NCI-H2081 treated with DMSO at 0.1 percent for 48 hours (cell line): ENCODE measurements at places on chromosomes 6 and 20.

DNA sequence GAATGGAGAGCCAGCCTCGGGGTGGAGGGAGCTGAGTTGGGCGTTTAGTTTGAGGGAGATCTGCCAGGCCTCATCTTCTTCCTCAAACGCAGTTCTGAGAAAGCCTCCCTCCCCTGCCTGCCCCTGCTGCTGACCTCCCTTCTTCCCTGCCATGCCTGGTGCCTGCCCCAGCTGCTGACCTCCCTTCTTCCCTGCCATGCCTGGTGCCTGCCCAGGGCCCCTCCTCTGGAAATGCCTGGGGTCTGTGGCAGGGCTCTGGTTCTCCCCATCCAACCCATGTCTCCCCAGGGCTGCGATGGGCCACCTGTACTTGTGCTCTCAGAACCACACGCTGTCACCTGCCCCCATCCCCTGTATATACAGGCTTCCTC is 114.6 kb downstream of the VEGFA start:
- DNase-seq = no peak

DNA sequence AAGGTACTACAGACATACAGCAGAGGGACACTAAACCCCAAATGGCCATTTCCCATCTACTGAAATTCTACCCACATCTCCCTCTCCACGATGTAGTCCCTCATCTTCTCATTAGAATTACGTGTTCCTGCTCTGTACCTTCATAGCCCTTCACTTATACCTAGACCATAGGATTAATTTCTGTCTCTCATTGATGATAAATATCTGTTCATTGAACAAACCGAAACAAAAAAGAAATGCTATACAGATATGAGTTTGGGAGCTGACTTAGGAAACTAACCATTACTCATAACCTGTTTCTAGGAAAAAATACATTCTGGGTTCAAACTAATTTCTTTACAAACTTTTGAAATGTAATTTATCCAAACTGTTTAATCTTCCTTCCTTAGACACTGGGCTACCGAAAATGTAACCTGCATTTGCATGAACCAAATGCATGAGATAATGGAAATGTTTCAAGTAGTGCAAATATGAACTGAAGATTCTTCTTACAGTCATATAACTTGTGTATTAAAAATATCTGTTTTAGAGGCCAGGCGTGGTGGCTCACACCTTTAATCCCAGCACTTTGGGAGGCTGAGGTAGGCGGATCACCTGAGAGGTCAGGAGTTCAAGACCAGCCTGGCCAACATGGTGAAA is 85.3 kb downstream of the GJA10 start:
- no peak for DNase-seq

DNA sequence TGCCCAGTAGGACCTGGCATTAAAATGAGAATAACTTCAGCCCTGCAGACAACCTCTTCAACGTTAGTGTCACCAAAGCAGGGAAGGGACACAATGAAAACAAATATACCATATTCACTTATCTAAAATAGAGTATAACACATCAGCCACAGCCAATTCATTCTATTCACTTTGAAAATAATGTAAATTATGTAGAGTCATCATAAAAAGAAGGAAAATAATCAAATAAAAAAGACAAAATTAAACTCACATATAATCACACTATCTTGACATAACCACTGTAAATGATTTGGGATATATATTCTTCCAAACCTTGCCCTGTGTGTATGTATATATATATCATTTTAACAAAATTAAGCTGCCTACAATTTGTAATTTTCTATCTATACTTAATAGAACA is 78.1 kb upstream of the HEY2 start:
- no peak for DNase-seq

GRCh38 chr6:52376763-52377162 is 14.8 kb downstream of the PAQR8 start:
- no peak for DNase-seq

GRCh38 chr6:98782772-98783171 is 51.6 kb upstream of the POU3F2 start:
- no peak for DNase-seq

- DNase-seq = peak; percentile 86
Measured at GRCh38 chr6:21189759-21190158, 403.8 kb upstream of the SOX4 start.

GRCh38 chr6:6729971-6730370 is 141.5 kb downstream of the LY86 start:
- no peak for DNase-seq

GRCh38 chr6:44800171-44800783 is 412.8 kb downstream of the CDC5L start:
- DNase-seq = no peak

GRCh38 chr6:145155873-145156782 is 579.2 kb downstream of the EPM2A start:
- no peak for DNase-seq

GRCh38 chr6:85490516-85491248 is 40.8 kb downstream of the NT5E start:
- no peak for DNase-seq

DNA sequence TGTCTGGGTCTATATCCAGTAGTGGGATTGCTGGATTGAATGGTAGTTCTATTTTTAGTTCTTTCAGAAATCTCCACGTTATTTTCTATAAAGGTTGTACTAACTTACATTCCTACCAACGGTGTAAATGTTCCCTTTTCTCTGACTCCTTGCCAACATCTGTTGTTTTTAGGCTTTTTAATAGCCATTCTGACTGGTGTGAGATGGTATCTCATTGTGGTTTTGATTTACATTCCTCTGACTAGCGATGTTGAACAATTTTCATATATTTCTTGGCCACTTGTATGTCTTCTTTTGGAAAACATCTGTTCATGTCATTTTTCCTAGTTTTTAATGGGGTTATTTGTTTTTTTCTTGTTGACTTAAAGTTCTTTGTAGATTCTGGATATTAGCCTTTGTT is 99.3 kb downstream of the BMP2 start:
- no peak for DNase-seq

- no peak for DNase-seq
Measured at GRCh38 chr20:1576641-1577040, 19.1 kb upstream of the SIRPD start.

DNA sequence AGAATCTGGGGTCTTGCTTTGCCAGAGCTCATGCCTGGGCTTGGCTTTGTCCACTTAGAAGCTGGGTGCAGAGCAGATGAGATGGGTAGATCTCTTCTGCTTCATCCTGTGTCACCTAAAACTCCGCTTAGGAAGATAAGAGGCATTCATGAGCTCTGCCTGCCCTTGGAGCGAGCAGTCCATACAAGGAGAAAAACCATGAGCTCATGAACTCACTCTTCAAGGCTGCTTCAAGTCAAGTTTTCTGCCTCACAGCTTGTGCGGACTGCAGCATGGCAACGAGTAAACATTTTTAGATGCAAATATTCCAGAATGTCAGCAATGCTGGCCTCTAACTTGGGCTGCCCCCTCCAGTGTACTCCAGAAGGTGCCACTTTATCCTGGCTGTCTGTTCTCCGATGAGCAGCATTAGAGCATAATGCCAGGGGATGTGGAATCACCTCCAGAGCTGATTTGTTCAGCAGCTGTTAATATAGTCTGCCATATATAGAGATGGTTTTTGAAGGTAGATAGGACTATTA is 10.7 kb upstream of the UQCC2 start:
- no peak for DNase-seq

GRCh38 chr20:16785226-16785625 is 37.1 kb downstream of the OTOR start:
- DNase-seq = no peak

DNA sequence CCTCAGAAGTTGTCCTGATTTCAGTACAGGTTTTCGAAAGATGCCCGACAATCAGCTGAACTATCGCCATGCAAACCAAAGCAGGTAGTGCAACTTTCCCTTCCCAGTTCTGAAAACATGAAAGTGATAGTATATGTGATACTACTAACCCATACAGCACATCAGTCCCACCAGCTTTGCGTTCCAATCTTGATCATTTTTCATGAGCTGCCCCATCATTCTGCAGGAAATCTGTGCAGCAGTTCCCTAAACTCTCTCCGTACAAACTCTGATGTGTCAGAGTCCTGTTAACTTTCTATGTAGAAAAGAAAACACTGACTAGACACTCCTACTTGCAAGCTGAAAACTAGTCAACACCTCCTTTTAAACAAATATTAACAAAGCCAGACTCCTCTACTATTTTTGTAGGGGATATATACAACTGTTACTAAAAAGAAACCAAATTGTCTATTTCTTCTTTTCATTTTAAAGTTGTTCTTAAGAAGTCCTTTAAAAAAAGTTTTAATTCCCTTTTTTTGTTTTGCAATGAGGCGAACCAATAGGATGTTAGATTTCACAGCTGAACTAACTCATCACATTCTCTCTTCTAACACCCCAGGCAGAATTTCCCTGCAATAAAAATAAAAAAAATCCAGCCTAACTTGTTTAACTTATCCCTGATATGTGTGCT is 99.6 kb upstream of the DST start:
- no peak for DNase-seq

GRCh38 chr20:54110457-54110856 is 40.1 kb upstream of the BCAS1 start:
- DNase-seq = no peak

DNA sequence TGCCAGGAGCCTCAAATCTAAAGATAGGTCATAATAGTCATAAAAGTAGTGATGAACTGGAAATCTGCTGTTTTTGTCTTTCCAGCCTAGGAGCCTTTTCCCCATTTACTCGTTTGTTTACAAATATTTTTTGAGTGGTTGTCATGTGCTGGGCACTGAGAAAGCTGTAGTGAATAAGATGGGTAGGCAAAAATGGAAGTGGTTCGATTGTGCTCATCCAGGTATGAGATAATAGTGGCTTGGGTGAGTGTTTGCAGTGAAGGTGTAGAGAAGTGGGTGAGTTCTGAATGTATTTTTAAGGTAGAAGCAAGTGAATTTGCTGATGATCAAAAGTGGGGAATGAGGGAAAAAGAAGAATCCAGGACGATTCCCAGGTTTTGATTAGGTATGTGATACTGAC is 53.0 kb downstream of the CARMIL1 start:
- DNase-seq = no peak

DNA sequence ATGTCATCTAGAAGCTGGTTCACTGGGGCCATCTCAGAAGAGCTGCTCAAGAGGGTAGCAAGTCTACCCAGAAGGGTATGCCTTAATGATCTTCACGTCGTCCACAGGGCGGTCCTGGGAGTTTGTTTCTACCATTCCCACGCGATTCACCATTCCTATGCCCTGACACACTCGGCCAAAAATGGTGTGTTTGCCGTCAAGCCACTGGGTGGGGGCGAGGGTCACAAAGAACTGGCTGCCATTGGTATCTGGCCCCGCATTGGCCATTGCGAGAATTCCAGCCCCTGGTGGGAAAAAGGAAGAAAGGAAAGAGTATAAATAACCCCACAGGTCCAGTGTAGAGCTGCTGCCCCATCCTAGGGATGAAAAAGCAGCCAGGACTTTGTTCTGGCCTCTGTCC is 16.5 kb upstream of the CPNE5 start:
- DNase-seq = no peak

DNA sequence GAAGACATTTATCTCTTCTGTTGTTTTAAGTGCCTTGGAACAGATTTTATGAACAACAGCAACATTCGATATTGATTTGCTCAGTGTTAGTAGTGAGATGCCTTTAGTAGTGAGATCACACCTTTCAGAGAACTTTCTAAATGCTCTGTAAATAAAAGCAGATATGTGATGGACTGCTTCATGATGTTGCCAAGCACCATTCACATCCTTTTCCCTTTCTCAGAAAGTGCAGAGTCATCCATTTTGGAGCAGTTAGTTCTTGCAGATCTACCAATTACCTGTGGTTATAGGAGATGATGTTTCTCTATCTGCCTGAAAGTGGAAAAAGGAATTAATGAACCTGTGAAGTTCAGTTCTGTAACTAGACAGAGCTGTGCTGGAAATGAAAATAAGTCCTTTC is 27.0 kb downstream of the CBFA2T2 start:
- no peak for DNase-seq

DNA sequence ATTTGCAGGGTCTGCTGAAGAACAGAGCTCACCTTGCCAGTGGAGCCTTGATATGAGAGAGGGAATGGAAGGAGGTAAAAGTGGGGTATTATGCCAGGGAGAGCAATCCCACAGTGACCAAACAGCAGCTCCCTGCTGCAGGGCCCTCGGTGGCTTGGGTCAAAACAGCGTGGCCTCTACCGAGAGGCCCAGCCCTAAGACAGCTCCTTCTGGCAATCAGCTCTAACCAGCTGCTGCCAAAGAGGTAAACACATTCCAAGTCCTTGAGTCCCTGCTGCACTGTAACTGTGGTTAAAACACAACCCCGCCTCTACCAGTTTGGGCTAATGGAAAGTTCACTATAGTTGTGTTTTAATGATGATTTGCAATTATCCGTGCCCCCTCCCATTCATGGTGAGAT is 1.4 kb upstream of the DAAM2 start:
- DNase-seq = no peak

DNA sequence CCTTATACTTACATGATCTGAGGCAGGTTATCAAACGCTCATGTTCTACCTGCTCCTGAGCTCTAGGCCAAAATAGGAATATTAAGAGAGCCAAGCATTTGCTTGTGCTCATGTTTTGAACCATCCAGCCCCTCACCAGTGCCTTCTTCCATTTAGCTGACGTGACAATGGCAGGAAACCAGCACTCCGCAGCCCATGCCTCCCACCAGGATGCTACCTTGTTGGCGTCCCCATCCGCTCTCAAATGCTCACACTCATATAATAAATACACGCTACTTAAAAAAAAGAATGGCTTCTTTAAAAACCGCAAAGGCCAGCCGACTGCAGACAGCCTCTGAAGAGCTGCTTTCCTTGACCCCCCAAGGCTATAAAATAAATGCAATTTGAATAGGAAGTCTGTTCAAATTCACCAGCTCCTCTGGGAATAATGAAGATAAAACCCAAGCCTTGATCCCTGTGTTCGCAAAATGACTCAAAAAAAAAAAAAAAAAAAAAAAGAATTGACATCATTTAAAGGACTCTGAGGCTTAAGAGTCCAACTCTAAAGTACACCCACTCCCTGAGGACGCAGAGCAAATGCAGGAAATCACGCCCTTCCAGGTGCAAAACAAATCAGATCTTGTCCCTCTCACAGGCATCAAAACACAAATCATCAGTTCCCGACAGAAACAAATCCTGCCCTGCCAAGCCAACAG is 29.0 kb downstream of the RNASET2 start:
- DNase-seq = no peak

DNA sequence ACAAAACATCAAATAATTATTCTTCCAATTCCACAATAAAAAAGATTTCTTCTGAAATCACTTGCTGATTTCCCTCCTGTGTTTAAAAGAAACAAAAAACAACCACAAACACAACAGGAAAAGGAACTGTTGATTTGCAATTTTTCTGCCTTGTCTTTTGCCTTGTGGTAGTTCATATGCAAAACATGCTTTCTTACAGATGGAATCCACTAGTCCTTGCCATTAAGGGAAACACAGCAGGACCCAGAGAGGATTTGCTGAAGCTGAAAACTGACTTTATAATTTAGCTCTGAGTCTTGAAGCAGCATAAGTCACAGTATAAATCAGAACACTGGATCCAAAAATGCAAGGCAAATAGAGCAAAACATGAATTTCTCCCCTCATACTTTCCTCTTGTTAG is 328.8 kb downstream of the PHF3 start:
- DNase-seq = no peak
